ENCODE measurements at places on chromosomes 11 and 22.

GRCh38 chr11:3835751-3836150, 5.0 kb downstream of the RHOG start:
- DNase-seq: no peak

GRCh38 chr11:87035976-87036583, 1.7 kb upstream of the TMEM135 start:
- DNase-seq: peak; percentile 12

DNA sequence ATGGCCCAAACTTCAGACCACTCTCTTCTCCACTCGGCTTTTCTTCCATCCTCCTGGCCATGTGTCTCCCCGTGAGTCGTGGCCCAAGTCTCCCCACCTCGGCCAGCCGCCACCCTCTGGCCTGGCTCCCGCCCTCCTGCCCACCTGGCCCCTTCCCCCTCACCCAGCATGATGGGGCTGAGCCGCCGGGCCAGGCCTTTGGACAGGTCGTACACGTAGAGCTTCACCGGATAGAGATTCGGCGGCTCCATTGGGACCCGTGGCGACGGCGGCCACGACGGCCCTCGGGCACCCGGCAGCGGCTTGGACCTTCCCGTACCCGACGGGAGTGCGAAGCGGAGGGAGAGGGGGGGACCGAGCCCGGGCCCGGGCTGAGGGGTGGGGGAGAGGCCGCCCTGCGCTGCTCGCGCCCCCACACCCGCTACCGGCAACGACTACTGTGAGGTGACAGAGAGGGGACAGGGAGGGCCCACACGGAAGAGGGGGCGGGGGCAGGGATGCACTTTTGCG, at the start of gene DESI1:
DESI1 (minus strand) TSS at position 455 of the 510 bp plus-strand sequence; CDS start at position 251, 204 bp downstream.
- DNase-seq: peak; percentile 48

DNA sequence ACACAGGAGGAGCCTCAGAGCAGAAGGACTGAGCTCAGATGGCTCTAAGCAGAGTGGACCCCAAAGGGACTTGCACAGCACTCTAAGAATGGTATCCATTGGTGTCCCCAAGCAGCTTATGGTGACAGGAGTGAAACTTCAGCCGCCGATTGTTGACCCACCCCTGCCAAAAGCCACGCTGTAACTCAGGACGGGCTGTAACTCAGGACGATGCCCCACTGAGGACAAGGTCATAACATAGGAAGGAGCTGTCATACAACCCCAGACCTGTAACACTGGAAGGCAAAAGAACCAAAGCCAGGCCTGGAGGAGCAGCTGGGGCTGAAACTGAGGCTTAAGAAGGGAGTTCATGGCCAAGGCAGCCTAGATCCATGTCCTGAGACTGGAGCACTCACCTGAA, 14.2 kb downstream of the CD59 start:
- no peak for DNase-seq

DNA sequence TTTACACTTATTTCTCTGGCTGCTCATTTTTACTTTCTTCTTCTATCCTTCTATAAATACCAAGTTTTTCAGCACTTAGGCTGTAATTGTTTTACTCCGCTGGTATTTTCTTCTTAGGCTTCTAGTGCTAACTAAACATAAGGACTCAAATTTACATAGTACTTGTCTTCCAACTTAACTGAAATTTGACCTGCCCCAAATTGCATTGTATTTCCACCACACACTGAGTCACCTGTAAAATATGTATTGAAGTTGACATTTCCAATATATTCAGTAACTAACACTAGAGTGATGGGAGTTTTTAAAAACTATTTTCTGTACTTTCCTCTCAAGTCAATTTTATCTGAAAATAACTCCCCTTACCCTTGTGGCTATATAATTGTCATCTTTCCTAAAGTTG, 1794.1 kb upstream of the RAG2 start:
- no peak for DNase-seq

- DNase-seq: no peak
Observed at GRCh38 chr11:120908461-120909181, 115.3 kb upstream of the TBCEL start.

DNA sequence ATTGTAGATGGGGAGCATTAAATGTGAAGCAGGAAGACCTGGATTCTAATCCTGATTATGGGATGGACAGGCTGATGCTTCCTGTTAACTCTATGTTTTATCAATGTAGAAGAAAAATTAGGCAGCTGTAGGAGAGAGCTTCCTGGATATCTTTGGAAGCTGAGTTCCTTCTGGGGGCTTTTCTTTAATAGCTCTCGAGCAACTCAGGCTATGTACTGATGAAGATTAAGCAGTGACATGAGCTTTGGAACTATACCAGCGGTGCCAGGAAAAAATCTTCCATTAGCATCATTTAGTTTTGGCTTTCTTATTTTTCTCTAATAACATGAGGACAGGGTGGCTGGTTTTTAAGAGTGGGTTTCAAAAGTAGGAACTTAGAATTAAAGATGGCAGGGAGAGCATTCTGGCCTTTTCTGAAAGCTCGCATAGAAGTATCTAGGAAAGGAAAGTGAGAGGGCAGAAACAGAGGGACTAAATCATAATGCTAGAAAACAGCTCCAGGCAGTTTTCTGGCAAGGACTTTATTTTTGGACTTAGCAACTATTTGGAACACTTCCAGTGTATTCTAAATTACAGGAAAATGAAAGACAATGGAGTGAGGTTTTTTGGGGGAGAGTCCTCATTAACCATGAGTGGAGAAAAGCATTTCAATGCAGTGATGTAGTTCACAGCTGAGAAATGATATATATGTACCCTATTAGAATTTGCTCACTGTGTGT, 69.2 kb upstream of the RRM1 start:
- no peak for DNase-seq

DNA sequence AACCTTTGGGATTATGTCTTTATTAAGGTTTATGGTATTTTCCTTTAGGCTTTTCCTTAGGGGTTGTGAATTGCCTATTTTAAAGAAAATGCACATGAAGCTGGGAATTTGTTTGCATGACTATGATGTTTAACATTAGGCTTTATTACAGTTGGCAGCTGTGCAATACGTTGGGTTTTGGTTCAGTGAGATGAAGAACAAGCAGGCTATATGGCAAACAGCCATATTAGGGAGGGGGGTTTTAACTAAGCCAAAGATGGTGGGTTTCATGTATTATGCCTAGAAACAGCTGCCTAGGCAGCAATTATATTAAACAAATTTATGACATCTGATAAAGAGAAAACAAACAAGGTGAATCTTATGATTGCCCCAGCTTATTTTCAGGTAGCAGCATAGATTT, 880.8 kb downstream of the FAM181B start:
- no peak for DNase-seq

DNA sequence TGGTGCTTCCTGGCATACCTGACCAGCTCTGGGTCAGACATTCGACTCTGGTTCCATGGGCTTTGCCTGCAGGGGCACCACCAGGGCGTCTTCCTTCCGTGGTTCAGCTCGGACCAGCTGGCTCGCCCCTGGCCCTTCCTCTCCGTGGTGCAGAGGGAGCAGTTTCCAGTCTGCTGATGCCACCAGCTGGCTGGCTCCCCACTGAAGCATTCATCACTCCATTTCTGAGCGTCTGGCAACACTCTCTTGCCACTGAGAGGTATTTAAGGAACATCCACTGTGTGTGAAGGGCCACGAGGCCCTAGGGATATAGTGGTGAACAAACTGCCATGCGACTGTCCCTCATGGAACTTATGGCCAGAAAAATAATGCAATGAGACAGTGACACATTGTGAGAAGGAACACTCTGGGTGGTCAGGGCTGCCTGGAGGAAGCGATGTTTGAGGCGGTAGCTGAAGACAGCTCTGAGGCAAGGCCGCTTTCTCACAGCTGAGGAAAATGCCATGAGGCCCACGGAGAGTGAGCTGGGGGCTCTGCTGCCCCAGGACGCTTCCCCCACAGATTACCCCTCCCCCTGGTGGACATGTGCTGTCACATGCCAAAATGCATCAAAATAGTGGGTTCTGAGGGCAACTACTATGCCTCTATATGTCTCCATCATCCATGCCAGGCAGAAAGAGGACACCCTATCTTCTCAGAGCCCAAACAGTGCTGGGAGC, 44.9 kb upstream of the ARFGAP3 start:
- DNase-seq: no peak

GRCh38 chr22:40512426-40513136, 123.9 kb downstream of the MRTFA start:
- DNase-seq: no peak

GRCh38 chr11:26028393-26028911, 303.5 kb upstream of the ANO3 start:
- DNase-seq: no peak

DNA sequence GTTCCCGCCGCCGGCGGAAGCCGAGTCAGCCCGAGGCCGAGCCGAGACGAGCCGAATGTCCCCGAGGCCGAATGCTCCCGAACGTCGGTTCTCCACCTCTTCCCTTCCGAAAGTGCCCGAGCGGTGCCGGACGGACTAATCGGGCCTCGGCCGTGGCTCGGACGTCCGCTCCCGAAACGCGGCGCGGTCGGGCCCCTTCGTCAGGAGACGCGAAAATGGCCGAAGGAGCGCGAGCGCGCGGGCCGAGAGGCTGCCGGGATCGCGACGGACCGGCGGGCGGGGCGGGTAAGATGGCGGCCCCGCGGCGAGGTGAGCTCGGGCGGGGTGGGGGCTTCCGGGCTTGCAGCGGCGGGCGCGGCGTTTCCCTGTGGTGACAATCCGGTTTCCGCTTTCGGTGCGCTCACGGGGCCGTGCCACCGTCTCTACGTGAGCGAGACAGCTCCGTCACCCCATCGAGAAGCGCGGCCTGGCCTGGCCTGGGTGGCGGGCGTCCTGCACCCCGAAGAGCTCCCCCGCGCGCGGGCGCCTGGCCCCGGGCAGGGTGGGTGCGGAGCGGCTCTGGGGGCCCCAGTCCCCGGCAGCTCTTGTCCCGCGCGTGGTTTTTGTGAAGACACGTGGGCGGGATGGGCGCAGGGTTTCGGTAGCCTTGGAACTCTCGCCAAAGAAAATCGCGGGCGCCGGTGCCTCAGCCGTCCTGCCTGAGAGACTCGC, at the start of gene TMEM80:
TMEM80 (plus strand) TSS at position 279 of the 711 bp plus-strand sequence; CDS start at position 291, 12 bp downstream.
- peak; percentile 96 for DNase-seq

DNA sequence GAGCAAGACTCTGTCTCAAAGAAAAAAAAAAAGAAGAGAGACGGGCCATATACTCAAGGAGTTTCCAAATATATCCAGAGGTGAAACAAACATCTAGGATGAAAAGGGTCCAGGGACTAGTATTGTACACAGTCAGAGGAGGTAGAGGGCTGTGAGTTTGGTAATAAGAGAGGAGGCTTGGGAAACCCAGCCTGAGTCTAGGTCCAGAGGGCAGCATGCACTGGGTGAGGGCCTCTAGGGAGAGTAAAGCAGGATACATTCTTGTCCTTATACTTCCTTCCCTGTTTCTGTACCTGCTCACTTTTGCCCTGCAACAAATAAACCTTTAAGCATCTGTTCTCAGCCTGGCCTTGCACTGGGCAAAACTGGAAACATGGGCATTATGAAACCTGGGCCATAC, 31.5 kb downstream of the STIM1 start:
- no peak for DNase-seq

GRCh38 chr11:7646866-7647265, 26.4 kb downstream of the CYB5R2 start:
- no peak for DNase-seq

DNA sequence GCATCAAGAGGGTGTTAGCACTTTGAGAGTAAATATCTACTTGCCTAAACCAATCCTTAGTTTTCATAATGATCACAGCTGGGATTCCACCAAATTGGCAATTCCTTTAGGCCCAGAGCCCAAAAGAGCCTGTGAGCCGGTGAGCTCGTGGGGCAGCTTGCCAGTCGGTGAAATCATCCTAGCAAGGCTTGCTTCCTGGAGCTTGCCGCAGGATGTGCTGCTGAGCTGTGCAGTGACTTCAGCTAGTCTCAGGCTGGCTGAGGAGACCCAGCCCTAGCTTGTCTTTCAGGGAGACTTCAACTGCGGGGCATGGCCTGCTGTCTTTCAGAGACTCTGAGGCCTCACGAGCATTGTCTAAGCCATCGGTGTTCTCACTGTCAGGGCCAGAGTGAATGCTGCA, 73.6 kb upstream of the SUSD2 start:
- DNase-seq: no peak

GRCh38 chr11:94586978-94587377, 19.8 kb downstream of the PIWIL4 start:
- DNase-seq: no peak

- no peak for DNase-seq
Observed at GRCh38 chr11:46738887-46739286, 19.9 kb downstream of the F2 start.

DNA sequence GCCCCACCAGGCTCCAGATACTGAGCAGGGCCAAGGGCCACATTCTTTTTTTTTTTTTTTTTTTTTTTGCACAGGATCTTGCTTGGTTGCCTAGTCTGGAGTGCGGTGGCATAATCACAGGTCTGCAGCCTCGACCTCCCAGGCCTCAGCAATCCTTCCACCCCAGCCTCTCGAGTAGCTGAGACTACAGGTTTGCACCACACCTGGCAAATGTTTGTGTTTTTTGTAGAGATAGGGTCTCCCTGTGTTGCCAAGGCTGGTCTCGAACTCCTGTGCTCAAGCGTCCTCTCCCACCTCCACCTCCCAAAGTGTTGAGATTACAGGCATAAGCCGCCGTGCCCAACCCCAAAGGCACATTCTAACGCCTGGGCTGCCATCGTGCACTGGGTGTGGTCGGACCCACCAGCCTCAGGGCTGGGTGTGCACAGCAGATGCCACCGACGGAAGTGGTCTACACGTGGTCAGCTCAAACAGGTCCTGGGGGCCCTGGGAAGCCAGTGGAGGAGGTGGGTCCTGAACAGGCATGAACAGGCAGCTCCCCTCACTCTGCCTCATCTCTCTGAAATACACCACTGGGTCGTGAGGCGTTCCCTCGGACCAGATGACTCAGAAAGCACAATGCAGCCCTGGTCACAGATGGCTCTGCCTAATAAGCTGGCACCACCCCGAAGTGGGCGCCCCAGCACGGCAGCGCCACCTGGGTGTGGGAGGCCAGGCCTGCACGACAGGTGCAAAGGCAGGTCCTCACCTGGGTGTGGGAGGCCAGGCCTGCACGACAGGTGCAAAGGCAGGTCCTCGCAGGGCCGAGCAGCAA, 5.1 kb upstream of the B4GALNT4 start:
- DNase-seq: peak; percentile 84

DNA sequence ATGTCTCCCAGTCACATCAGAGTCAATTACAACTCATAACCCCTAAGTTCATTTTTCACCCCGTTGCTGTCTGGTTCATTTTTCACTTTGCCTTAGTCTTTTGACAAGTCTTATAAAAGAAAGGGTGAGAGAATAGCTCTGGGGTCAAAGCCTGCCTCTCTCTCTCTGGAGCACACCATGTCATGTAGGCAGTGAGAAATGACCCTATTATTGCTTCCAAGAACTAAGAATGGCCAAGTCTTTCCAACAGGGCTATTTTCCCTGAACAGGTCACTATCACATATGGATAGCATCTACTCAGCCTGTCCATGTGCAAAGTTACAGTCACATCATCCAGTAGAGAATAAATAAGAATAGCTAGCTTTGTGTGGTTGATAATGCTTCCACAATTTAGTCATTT, 655.5 kb upstream of the LRRC4C start:
- no peak for DNase-seq
